Glomerular endothelial cell (primary cell): ENCODE measurements at places on chromosomes 12 and 14. TPM values are rescaled to one million over a fixed set of nuclear protein-coding genes. Genes with fewer than 3 reads are reported as not detected.

MANSC4 gene
- not detected in 2 replicates for total RNA-seq

DNA sequence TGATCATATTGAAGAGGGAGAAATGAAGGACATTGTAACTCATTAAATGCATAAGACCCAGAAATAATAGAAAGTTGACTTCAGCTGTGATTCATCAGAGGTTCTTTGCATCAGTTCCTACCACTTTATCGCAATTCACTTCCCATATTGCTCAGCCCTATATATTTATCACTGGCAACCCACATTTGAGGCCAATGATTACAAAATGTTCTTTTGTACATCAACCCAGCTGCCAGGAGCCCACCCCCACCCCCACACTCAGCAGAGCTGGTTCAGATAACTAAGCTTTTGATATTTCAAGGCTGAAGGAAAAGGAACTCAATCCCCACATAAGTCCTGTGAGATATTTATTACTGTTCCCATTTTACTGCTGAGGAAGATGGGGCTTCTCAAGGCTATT lies 51.2 kb upstream of the TMPO start:
- no peak for DNase-seq

DNA sequence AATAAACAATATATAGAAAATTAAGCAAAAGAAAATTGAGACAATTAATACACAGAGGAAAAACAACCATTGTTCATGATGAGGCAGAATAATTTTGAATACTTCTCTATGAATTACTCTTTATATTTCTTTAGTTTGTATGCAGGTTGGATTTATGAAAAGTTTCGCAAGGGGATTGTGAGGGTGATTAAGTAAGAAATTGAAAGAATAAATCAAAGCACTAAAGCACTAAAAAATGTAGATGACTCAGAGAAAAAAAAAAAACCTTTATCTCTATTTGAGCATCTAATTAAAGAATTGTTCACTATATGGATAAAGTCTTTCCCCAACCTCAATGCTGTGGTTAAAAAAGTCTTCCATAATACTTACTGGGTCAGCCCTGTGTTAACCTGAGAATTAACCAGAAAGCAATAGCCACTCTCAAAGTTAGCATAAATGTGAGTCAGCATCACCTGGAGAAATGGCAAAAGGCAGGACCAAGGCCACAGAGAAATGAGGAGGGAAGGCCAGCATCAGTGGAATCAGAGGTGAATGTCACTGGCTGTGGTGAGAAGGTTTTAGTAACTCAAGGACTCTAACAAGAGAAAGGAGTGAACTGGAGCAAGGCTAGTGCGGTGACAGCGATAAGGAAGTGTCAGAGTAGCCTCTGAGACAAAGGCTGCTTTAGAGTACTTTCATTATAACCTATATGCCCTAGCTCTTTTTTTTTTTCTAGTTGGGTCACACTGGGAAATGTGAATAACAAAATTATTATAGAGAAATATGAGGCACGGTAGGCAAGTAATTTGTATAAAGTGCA lies 310.4 kb downstream of the KCNC2 start:
- no peak for DNase-seq

RILPL1 gene
- 29.5 and 42.2 TPM in 2 replicates for total RNA-seq

NUAK1 gene
- 55.3 and 68.8 TPM in 2 replicates for total RNA-seq

SLC5A8 gene
- not detected in 2 replicates for total RNA-seq

SETD1B gene
- total RNA-seq: 7.1 and 15.2 TPM in 2 replicates
